Heart right ventricle (tissue), 16 donors: ENCODE measurements at places on chromosomes 1 and 21. TPM values are rescaled to one million over a fixed set of nuclear protein-coding genes. Genes with fewer than 3 reads are reported as not detected.
A peak's percentile ranks its signal among the peaks of the same experiment; 100 is the strongest.

The PDZK1IP1 gene
- not detected for total RNA-seq

The NEK2 gene
- total RNA-seq = not detected

DNA sequence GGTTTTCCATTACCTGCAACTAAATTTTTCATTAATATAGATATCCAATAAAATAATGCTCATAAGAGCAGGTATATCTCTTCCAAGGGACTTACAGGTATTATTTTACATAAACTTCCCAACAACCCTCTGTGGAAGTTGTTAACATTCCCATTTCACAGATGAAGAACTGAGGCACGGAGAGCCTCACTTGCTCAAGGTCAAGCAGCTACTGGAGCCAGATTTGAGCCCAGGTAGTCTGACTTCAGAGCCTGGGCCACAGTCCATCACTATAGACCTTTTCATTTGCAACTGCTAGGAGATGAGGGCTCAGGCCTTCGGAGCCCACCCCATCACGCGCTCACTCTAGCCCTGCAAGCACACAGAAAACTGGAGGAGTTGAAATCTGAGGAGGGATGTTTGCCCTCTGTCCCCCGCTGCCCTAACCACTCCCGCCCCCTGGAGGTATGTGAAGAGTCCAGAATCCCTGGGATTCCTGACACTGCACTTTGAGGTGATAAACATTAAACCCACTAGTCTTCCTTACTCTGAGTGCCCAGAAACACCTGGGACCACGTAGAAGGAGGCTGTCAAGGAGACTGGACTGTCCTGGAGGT is 11.7 kb upstream of the ALPL start:
- H3K4me3 ChIP-seq = no peak overlapping the region
- no peak overlapping the region for H3K27ac ChIP-seq
- no peaks in the 10 kb centered on the region for H3K27me3 ChIP-seq
- peaks cover 3% of the 10 kb centered on the region for H3K4me1 ChIP-seq

The VHLL gene
- total RNA-seq = not detected

DNA sequence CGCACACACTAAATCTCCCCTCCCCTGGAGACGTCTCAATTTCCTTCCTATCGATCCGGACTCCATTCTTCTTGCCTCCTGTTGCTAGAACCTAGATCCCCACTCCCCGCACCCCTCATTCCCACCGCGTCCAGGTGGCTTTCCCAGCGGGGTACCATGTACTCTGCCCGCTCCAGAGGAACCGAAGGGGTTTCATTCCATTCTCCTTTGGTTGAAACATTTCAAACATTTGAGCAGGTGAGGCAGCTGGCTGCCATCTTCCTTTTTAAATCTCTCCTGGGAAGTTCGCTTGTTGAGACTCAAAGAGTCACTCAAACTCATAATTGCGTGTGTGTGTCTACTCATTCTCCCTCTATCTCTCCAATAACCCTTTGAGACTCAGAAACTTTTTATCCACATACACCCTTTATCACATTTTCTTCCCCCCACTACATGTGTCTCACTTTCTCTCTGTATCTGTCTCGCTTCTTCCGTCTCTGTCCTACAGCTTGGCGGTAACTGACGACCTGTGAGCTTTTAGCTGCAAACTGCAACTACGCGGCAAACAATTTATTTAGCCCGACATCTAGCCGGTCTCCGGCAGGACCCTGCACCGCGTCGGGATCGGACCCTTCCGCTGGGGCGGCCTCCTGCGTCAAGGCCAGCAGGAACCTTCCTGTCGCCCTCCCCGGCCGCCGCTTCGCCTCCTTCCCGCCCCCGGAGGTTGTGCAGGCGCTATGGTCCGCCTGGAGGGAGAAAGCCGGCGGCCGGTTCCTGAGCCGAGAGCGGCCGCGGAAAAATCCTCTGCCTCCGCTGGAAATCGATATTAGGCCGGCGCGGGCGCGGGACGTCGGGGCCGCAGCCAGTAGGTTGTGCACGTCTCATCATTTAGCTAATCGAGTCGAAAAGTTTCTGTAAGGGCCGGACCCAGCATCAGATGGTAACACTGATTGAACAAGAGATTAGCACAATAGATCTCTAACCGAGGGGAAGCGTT is 3.0 kb upstream of the FOXD3 start:
- H3K36me3 ChIP-seq = no peaks in the 10 kb centered on the region
- peaks cover 100% of the 10 kb centered on the region for H3K27me3 ChIP-seq
- H3K4me1 ChIP-seq = peaks cover 60% of the 10 kb centered on the region
- H3K27ac ChIP-seq = no peak overlapping the region
- DNase-seq = no peak
- no peak overlapping the region for H3K4me3 ChIP-seq

GRCh38 chr1:182998482-182998881 is 24.7 kb upstream of the LAMC1 start:
- no peak overlapping the region for H3K4me3 ChIP-seq
- no peak overlapping the region for H3K27ac ChIP-seq
- H3K4me1 ChIP-seq = peaks cover 18% of the 10 kb centered on the region
- H3K36me3 ChIP-seq = no peaks in the 10 kb centered on the region
- DNase-seq = no peak

GRCh38 chr1:86779308-86780191 is 75.2 kb downstream of the SH3GLB1 start:
- no peak overlapping the region for H3K27ac ChIP-seq
- H3K27me3 ChIP-seq = no peaks in the 10 kb centered on the region
- no peaks in the 10 kb centered on the region for H3K36me3 ChIP-seq
- DNase-seq = no peak

The LCE1B gene
- total RNA-seq = not detected

GRCh38 chr21:38831526-38832467 is 26.1 kb downstream of the ETS2 start:
- no peak overlapping the region for H3K4me3 ChIP-seq
- H3K4me1 ChIP-seq = peaks cover 6% of the 10 kb centered on the region
- no peak overlapping the region for H3K27ac ChIP-seq
- DNase-seq = no peak
- no peaks in the 10 kb centered on the region for H3K27me3 ChIP-seq
- H3K36me3 ChIP-seq = no peaks in the 10 kb centered on the region

The COL8A2 gene
- 2.0 TPM for total RNA-seq

DNA sequence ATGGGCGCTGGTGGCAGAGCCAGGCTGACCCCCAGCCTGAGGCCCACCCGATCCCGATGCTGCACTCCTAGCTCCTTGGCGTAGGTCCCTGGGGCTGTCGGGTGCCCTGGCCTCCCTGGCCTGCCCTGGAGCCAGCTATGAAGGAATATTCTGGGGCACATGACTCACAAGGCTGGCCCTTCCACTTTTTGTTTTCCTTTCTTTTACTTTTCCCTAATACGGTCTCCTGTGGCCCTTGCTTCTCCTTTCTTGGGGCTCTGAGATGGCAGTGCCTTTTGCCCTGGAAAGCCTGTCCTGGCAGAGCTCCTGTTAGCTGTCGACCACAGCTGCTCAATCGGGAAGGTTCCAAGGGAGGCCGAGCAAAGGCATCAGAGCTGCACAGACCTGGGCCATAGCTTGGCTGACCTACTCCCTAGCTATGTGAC is 22.1 kb downstream of the ARHGEF10L start:
- H3K36me3 ChIP-seq = no peaks in the 10 kb centered on the region
- peaks cover 63% of the 10 kb centered on the region for H3K4me1 ChIP-seq
- no peak for DNase-seq
- H3K27me3 ChIP-seq = no peaks in the 10 kb centered on the region
- peak overlapping the region; percentile 91 for H3K27ac ChIP-seq
- no peak overlapping the region for H3K4me3 ChIP-seq

The PFDN2 gene
- 78.7 TPM for total RNA-seq

DNA sequence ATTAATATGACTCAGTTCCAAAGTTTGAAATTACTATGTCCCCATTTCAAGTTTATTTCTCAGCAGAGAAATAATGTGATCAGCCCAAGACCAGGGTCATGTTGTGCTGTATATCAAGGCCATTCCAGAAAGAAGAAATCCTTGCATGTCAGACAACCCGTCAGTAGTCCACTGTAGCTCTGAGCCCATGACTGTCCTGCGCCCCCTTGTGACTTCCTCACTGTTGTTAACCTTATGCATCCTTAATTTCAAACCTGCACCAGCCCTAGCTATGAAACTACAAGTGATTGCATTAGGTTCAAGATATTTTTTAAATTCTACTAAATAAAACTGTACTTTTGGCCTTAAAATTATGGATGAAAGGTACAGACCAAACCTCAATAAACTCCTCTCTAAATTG is 133.0 kb downstream of the LRRC7 start:
- no peaks in the 10 kb centered on the region for H3K36me3 ChIP-seq
- no peak overlapping the region for H3K4me3 ChIP-seq

The THEM5 gene
- not detected for total RNA-seq

- H3K36me3 ChIP-seq = no peaks in the 10 kb centered on the region
- H3K27ac ChIP-seq = no peak overlapping the region
- no peak overlapping the region for H3K4me3 ChIP-seq
- no peaks in the 10 kb centered on the region for H3K4me1 ChIP-seq
- no peak for DNase-seq
These were observed 674.5 kb downstream of the MATN1 start for GRCh38 chr1:30048905-30049304.

The OR2W3 gene
- not detected for total RNA-seq

- no peak overlapping the region for H3K27ac ChIP-seq
- no peaks in the 10 kb centered on the region for H3K4me1 ChIP-seq
- no peaks in the 10 kb centered on the region for H3K36me3 ChIP-seq
These were observed 94.0 kb upstream of the FMN2 start for GRCh38 chr1:239997515-239998311.

DNA sequence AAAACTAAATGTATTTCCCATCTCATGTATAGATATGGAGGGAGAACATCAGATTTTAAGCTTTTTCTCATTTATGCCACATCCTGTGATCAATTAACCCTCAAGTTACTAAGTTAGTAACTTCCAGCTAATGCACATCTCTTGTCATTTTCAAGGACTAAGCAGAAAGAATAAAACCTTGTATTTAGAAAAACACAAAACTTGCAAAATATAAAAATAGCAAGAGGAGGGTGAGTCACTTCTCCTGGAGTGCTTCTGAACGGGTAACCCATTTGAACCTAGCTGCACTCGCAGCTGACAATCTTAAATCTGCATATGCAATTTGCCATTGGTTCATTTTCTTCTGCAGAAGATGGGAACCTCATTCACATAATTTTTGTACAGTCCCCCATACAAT is 500.5 kb downstream of the SETD4 start:
- H3K36me3 ChIP-seq = no peaks in the 10 kb centered on the region
- no peak overlapping the region for H3K27ac ChIP-seq
- DNase-seq = no peak
- H3K27me3 ChIP-seq = no peaks in the 10 kb centered on the region
- no peaks in the 10 kb centered on the region for H3K4me1 ChIP-seq

DNA sequence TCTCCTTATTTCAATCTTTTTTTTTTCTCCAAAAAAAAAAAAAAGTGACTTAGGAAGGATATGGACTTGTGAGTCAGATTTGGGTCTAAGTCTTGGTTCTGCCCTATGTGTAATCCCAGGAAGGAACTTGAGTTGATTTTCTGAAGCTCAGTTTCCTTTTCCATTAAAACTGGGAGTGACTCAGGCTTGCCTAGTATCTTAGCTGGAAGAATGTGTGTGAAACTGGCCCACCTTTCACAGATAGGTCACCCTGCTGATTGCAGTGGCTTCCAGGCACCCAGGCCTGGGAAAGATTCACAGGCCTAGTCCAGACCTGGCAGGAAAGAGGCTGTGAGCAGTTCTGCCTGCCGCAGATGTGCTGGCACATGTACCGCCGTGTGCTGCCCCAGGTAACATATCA is 218.3 kb upstream of the HOOK1 start:
- H3K36me3 ChIP-seq = no peaks in the 10 kb centered on the region
- DNase-seq = peak; percentile 33

- H3K4me3 ChIP-seq = no peak overlapping the region
- no peak overlapping the region for H3K27ac ChIP-seq
- no peaks in the 10 kb centered on the region for H3K36me3 ChIP-seq
- no peak for DNase-seq
- peaks cover 18% of the 10 kb centered on the region for H3K4me1 ChIP-seq
- no peaks in the 10 kb centered on the region for H3K27me3 ChIP-seq
These were observed 30.2 kb downstream of the TTC39A start for GRCh38 chr1:51299981-51300670.

DNA sequence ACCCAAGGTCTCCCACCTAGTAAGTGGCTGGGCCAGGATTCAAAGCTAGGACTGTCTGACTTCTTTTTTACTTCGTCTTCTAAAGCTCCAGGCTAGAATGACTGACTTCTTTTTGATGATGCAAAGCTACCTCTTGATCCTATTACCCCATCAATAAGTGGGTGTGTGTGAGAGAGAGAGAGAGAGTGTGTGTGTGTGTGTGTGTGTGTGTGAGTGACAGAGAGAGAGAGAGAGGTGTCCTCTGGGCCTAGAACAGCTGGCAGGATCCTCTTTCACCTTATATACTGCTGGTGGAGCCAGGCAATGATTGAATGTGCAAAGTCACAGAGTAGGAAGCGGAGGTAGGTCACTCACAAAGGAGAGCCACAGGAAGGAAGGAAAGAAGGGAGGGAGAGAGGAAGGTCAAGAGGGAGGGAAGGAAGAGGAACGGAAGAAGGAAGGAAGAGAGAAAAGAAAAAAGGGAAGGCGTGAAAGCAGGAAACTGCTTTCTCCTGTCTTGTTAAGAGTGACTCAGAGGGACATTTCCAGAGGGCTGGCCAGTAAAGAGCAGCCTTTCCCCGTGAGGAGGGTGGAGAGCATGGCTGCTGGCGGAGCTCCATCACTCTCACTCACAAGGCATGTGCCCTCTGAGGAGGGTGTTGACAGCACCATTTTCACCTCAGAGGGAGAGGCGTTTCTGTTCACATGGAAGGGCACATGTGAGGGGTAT is 68.9 kb downstream of the CDC7 start:
- H3K4me3 ChIP-seq = no peak overlapping the region
- peak; percentile 85 for DNase-seq
- H3K36me3 ChIP-seq = no peaks in the 10 kb centered on the region
- H3K27me3 ChIP-seq = no peaks in the 10 kb centered on the region
- H3K27ac ChIP-seq = peak overlapping the region; percentile 86

The PEAR1 gene
- total RNA-seq = 8.6 TPM

- H3K36me3 ChIP-seq = no peaks in the 10 kb centered on the region
- no peaks in the 10 kb centered on the region for H3K27me3 ChIP-seq
- H3K4me1 ChIP-seq = no peaks in the 10 kb centered on the region
- DNase-seq = no peak
- H3K27ac ChIP-seq = no peak overlapping the region
- no peak overlapping the region for H3K4me3 ChIP-seq
These were observed 13.1 kb upstream of the BCL9 start for GRCh38 chr1:147527941-147528936.

- no peak overlapping the region for H3K27ac ChIP-seq
- H3K4me3 ChIP-seq = no peak overlapping the region
- no peaks in the 10 kb centered on the region for H3K27me3 ChIP-seq
- DNase-seq = peak; percentile 10
These were observed 691 bp upstream of the GBP5 start for GRCh38 chr1:89273324-89273778.
